CD4-positive, alpha-beta T cell treated with Interleukin-15 for 1 hour (primary cell): ENCODE measurements at places on chromosomes 3 and 15.

- DNase-seq: no peak
Observed at GRCh38 chr3:161153480-161153879, 48.3 kb upstream of the B3GALNT1 start.

GRCh38 chr3:21041621-21042020 is 709.4 kb downstream of the ZNF385D start:
- no peak for DNase-seq

- no peak for DNase-seq
Observed at GRCh38 chr15:58026051-58026450, 39.5 kb downstream of the ALDH1A2 start.

DNA sequence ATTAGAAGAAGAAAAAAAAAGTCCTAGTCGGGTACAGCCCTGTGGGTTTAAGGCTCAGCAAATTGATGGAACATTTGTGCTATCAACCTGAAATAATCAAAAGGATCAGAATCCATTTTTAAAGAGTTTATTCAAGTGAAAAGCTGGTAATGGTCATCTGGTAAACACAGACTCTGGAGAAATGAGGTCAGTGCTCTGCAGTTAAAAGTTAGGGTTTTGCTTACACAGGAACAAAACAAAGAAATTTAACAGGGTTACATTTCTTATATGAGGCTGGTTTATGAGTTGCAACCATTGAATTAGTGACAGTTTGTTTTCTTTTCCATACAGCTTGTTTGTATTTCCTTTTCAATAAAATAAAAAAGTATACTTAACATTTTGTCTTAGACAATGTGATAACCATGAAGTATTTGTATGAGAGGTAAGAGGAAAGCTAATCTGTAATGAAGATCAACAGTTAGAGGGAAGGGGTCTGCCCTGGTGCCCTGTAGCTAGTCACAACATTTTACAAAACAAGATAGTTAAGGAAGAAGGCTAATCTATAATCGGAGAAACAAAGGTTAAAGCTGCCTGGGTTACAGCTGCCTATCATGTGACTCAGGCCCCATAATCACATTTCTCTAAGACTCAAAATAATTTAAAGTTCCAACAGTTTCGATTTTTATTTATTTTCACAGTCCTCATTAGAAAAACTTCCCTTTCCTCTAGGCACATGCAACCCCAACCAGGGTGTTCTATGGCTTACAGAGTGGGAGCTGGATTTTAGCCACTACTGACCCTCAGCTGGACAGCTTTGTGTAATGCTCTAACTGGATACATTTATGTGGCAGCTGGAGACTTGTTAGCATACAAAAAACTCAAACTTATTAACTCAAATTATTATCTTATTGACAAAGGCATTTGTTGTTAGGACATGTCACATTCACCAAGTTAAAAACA is 98.1 kb upstream of the ACP3 start:
- DNase-seq: no peak

DNA sequence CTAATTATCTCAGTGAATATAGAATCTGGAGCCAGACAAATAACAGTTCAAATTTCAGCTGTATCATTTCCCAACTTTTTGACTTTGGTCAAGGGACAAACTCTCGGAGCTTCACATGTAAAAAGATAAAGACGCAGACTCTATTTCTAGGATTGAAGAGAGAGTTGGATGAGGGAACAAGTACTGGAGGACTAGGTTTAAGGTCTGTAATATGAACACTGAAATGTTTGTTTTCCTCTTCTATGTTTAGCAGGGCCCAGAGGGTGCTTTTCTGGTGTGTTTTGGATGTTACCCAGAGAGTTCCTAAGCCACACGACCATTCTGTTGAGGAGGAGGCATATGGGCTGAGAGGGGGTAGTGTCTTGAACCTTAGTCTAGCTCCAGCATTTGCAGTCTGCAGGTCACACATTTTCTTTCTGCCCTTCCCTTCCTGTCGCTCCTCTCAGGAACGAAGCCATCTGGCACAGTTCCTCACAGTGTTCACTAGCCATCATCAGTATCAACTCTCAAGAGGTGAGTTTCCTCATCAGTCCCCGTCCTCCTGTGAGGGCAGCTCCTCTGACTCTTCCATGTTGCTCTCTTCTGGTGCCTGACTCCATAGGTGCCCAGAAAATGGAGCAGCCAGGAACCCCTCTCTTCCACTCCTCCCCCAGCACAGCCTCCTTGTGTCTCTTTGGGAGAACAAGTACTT is 250.1 kb downstream of the SQOR start:
- DNase-seq: no peak

GRCh38 chr3:152910966-152911365 is 76.0 kb downstream of the P2RY1 start:
- no peak for DNase-seq

GRCh38 chr3:159882790-159883779 is 105.5 kb upstream of the IL12A start:
- no peak for DNase-seq

GRCh38 chr3:130516645-130517512 is at the start of gene COL6A6:
Gene COL6A6 (plus strand): TSS chr3:130517177. CDS start chr3:130560365, 43,188 bp downstream.
- DNase-seq: no peak

GRCh38 chr3:65245133-65246063 is 557.6 kb upstream of the ADAMTS9 start:
- DNase-seq: no peak

GRCh38 chr15:90818251-90819210 is 49.9 kb upstream of the FURIN start:
- DNase-seq: peak; percentile 73
